ENCODE measurements at places on chromosomes 6 and 20.

- no peak for DNase-seq
Observed at GRCh38 chr6:134753001-134753400, 196.9 kb downstream of the ALDH8A1 start.

GRCh38 chr20:32297439-32297838 is 20.0 kb downstream of the KIF3B start:
- no peak for DNase-seq

GRCh38 chr6:157235600-157236039 is 87.7 kb downstream of the TMEM242 start:
- DNase-seq = no peak

GRCh38 chr6:154358019-154358545 is 1.5 kb upstream of the IPCEF1 start:
- DNase-seq = no peak

DNA sequence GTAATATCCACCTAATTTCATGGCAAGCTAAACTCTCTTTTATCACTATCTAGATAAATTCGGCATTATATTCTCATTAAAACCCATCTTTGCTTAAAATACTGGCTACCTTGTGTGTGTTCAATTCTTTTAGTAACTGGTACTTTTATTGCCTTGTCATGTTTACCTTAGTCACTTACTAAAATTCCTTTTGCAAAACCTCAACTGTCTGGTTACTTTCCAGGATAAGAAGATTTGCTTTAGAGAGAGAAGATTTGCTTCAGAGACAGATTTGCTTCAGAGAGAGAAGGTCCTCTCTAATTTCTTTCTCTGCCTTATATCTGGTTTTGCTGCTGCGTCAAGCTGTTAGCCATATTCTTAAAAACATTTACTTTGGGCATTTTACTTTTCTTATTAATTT is 151.5 kb upstream of the MLIP start:
- DNase-seq = no peak

DNA sequence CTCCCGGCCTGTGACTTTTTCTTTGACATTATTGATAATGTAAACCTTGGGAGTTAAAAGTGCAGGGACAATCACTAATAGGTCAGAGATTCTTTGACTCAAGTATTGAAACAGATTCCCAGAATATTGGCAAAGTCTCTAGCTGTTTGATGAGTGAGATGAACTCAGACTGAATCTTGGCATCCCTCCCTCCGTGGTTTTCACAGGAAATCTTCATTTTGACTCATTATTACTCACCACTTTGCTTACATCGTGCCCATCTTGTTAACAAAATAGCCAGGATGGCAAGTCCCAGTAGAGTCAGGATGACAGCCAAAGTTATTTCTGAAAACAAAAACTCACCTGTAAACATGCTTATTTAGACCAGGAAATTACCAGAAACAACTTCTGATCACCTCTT is 2.0 kb downstream of the TSBP1 start:
- no peak for DNase-seq

DNA sequence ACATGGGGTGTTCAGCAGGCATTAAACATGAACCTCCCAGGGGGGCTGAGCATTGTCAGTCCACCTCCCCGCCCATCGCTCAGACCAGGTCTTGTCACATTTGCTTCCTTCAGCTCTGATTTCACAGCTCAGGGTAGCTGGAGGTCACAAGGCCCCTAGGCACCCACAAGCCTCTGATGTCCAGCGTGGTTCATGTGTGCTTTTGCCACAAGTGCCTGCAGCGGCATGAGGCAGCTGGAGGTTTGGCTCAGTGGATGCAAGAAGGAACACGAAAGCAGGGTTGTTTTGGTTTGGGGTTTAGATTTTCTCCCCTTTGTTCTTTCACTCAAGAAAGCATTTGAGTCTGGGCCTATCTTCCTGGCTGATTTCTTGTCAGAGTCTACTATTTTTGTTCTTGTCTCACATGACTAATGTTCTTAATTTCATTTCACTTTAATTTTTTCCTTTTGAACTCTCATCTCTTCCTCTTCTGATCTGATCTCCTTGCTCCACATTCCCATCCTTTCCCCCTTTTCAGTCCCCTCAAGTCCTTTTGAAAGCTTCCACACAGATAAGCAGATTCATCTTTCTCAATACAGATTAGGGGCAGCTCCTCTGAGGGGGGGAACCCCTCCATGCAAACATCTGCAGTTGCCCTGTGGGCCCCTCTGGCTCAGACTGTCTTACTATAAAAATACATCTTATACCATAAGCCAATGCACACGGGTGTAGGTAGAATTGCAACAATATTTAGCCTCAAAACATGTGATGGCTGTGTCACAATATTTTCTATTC is 68.1 kb upstream of the CEP85L start:
- DNase-seq = no peak

Measured in NCI-H1105 (cell line).